ENCODE measurements at places on chromosomes 2 and 18. TPM values are rescaled to one million over a fixed set of nuclear protein-coding genes. Genes with fewer than 3 reads are reported as not detected.

Gene LYG1
- 0.47 TPM for total RNA-seq

Gene KCNG2
- total RNA-seq = not detected

Gene COL6A3
- total RNA-seq = 145 TPM

Gene ANKRD62
- not detected for total RNA-seq

Gene C2orf66
- total RNA-seq = not detected

Gene SLC39A6
- total RNA-seq = 19.3 TPM

Gene FRZB
- total RNA-seq = 5.3 TPM

Gene CNTNAP5
- total RNA-seq = not detected

Gene HOXD10
- not detected for total RNA-seq

Gene CXCR1
- total RNA-seq = 0.97 TPM

Gene WNT6
- total RNA-seq = 1.8 TPM

Gene DPYSL5
- total RNA-seq = not detected

All from left cardiac atrium (tissue), 4 donors.